8988T (cell line): ENCODE measurements at places on chromosomes 13 and 19.
A peak's percentile ranks its signal among the peaks of the same experiment; 100 is the strongest.

DNA sequence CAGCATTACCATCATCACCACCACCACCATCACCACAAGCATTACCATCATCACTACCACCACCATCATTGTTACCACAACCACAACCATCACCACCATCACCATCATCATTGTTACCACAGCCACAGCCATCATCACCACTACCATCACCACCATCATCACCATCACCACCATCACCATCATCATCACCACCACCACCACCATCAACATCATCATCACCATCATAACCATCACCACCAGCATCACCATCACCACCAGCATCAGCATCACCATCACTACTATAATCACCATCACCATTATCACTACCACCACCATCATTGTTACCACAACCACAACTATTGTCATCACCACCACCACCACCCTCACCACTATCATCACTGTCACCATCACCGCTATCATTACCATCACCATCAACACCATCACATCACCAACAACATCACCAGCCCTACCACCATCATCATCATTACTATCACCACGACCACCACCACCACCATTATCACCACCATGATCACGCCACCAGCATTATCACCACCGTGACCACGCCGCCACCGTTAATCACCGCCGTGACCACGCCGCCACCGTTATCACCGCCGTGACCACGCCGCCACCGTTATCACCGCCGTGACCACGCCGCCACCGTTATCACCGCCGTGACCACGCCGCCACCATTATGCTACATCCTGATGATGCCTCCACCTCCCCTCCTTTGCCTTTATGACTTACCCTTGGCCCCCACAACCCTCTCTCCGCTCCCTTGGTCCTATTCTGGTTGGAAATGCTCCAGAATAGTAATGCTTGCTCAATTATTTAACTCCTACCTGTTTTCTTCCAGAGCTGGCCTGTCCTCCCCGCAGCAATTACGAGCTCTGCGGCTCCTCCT lies 10.0 kb upstream of the FXYD3 start:
- no peak for DNase-seq

GRCh38 chr19:33143897-33144405 lies 12.0 kb downstream of the WDR88 start:
- peak; percentile 77 for DNase-seq

GRCh38 chr19:8097198-8097597 lies 44.6 kb downstream of the CCL25 start:
- DNase-seq, result no peak

DNA sequence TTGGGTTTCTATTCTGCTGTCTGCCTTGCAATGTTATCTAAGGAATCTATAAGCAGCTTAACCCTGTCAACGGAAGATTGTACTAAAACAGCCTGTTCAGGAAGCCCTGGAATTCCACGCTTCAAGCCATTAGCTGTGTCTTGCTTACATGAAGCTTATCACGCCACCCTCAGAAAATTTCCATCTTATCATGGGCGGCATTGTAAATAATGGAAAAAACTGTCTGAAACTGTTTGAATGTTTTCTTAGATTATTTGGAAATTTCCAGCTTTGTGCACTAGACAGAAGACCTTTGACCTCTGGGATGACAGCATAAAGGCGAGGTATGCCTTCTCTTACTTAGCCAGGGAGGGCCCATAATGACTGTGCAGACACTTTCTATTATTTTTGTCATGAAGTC lies 319.7 kb downstream of the KCNRG start:
- DNase-seq, result no peak

DNA sequence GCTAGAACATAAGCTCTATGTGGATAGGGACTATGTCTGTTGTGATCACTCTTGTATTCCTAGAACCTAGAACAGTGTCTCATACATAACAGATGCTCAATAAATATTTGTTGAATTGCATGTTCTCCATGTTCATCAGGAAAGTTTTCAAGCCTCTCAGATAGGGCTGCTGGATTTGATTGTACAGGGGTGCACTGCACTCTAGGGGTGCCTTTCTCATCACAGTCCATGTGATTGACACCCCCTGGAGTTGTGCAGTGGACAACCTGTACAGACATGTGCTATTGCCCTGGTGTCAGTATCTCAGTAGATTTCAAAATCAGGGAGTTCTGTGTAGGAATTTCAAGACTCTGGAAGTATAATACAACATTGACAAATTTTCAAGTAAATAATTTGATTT lies 58.9 kb downstream of the MBNL2 start:
- no peak for DNase-seq

- no peak for DNase-seq
These were observed 25.2 kb upstream of the ATP11A start for GRCh38 chr13:112664501-112665203.

DNA sequence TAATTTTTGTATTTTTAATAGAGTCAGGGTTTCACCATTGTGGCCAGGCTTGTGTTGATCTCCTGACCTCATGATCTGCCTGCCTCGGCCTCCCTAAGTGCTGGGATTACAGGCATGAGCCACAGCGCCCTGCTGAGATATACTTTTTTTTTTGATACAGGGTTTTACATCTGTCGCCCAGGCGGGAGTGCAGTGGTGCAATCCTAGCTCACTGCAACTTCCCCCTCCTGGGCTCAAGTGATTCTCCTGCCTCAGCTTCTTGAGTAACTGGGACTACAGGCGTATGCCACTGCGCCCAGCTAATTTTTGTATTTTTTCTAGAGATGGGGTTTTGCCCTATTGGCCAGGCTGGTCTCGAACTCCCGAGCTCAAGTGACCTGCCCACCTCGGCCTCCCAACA lies 2.0 kb downstream of the COLGALT1 start:
- no peak for DNase-seq
